ENCODE measurements at places on chromosomes 1 and 21.

DNA sequence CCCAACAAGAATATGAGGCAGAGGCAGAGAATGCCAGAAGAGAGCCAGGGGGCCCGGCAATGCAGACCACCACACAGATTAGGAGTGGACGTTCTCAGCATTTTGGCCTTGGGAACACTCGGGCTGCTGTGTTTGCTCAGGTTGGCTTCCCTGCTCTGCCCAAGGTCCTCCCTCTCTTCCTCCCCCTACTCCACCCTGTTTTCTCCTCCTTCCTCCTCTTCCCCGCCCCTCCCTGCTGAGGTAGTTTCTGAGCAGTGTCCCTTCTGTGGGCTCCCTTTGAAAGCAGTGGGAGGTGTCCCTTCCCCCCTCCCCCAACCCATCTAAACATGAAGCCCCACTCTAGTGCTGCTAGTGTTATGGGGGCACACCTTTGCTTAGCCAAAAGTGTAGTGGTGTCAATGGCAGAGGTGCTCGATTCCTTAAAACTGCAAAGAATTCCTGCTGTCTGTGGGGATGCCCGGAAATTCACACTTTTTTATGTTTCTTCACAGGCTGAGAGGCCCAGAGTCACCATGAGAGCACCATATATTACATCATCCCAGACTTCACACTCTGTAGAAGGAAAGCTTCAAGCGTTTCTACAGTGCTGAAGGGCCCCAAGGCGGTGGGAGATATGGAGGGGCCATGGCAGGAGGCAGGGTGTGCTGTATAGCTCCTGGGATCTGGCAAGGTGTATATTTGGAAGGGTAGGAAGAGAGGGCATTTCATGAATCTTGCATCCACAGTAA is at the start of gene HHIPL2:
Gene HHIPL2, minus strand, starts transcription at position 161 of the 728 bp plus-strand sequence. Its CDS starts 60 bp downstream, at position 101.
- no peak for DNase-seq

GRCh38 chr1:235736263-235736662 is 86.7 kb upstream of the GNG4 start:
- DNase-seq, result no peak

DNA sequence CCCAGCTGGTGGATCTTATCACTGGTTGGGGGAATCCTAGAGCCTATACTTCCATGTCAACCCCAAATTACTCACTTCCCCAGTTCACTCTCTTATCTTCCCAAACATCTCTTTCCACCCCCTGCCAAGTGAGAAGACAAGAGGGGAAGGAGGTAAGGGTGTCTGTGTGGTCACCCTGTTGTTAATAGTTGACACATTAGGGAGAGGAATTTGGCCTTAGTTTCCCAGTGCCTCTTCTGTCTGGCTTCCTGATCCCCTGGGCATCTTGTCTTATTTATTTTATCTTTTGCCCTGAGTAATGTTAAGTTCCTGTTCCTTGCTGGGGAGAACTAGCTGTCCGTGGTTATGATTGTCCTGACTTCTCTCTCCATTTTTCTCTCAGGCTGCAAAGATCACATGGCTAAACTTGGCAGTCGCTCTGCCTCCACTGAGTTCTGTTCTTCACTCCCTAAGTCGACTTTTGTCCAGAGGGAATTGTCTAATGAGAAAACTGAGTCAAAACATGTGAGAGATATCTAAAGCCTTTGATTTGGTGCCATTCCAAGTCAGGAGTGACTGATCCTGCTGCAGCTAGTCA is 157.1 kb upstream of the SYT6 start:
- no peak for DNase-seq

DNA sequence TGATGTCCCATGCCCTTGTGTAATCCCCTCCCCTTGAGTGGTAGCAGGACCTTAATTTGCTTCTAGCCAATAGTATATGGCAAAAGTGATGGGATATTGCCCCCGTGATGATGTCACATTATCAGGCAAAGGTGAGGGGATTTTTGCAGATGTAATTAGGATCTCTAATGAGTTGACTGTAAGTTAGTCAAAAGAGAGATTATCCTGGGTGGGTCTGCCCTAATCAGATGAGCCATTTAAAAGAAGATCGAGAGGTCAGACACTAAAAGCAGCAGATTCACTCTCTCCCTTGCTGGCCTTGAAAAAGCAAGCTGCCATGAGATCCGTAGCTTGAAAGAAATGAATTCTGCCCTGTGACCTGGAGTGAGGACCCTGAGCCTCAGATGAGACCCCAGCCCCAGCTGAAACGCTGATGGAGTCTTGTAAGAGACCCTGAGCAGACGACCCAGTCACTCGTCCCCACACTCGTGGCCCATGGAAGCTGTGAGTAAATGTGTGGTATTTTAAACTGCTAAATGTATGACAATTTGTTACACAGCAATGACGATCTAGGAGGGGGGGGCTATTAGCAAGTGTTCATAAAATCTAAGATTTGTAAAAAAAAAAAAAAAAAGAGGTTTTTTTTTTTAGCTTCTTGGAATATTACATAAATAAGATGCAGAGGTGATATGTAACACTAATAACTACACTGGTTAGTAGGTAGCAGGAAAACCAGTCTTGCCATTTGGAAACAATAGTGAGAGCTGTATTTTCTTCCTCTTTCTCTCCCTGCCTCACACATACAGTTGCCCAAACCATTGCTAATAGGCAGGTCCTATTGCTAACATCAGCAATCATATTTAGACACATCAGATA is 50.3 kb upstream of the TARBP1 start:
- no peak for DNase-seq

- DNase-seq, result no peak
These were observed 37.1 kb upstream of the ANGPTL7 start for GRCh38 chr1:11151826-11152612.

- DNase-seq, result no peak
These were observed 37.9 kb upstream of the MPZL1 start for GRCh38 chr1:167683641-167684502.
